NCI-H1092 (cell line): ENCODE measurements at places on chromosomes 11 and 22.

GRCh38 chr22:37020192-37020479 is 594 bp downstream of the MPST start:
- no peak for DNase-seq

DNA sequence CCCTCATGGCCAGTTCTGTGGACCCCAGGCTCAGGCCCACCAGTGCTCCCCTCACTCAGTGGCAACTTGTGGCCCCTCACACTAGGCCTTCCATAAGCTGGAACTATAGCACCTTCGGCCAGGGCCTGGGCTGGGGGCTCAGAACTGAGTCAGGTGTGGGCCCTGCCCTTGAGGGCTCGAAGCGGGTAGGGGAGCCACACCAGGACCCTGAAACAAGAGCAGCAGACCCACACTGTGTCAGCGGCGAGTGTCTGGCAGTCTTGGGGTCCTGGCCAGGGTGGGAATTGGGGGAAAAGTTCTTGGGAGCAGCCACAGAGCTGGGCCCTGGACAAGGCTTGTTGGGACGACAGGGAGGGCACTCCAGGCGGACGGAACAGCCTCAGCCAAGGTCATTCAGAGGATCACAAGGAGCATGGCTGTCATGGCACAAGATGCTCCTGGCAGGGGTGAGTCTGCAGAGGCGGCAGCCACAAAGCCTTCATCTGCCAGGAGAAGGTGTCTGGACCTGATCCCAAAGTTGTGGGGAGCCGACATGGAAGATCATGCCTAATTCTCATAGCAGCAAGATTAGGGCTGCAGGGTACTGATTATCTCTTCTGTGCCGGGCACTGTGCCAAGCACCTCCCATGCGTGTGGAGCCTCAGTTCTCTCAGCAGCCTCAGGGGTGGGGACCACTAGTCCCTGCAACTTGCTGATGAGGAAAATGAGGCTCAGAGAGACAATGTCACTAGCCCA is 50.7 kb downstream of the SHISAL1 start:
- DNase-seq = no peak

GRCh38 chr22:46378426-46379065 is 43.0 kb downstream of the TRMU start:
- no peak for DNase-seq

GRCh38 chr11:63961608-63962412 is 12.6 kb upstream of the COX8A start:
- peak; percentile 27 for DNase-seq

DNA sequence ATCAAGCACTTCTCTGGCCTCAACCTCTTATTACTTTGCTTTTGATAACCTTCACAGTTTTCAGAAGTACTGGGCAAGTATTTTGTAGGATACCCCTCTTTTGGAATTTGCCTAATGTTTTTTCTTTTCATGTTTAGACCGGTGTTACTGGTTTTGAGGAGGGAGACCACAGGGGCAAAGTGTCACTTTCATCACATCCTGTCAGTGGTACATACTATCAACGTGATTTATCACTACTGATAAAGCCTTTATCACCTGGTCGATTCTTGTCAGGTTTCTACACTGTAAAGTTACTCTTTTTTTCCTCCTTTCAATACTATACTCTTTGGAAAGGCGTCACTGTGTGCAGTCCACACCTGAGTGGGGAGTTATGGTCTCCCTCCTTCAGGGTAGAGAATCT is 26.7 kb downstream of the QSER1 start:
- no peak for DNase-seq

GRCh38 chr11:86934582-86934900 is 20.7 kb downstream of the FZD4 start:
- DNase-seq = no peak

DNA sequence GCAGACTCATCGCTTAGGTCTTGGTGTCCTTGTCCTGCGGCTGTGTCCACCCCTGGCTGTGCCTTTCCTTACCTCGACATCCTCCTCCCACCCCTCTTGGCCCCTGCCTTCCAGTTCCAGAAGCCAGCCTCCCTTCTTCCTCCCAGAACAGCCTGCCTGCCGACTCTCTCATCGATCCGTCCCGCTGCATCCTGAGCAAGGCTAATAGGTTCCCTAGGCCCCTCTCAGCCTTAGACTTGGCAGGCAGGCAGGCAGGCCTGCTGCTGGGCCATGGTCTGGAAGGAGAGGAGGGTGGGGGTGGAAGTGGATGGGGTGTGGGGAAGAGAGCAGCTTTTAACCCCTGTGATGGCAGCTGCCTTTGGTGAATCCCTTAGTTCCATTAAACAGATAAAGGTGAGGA is 196.7 kb upstream of the TBCEL start:
- DNase-seq = no peak

DNA sequence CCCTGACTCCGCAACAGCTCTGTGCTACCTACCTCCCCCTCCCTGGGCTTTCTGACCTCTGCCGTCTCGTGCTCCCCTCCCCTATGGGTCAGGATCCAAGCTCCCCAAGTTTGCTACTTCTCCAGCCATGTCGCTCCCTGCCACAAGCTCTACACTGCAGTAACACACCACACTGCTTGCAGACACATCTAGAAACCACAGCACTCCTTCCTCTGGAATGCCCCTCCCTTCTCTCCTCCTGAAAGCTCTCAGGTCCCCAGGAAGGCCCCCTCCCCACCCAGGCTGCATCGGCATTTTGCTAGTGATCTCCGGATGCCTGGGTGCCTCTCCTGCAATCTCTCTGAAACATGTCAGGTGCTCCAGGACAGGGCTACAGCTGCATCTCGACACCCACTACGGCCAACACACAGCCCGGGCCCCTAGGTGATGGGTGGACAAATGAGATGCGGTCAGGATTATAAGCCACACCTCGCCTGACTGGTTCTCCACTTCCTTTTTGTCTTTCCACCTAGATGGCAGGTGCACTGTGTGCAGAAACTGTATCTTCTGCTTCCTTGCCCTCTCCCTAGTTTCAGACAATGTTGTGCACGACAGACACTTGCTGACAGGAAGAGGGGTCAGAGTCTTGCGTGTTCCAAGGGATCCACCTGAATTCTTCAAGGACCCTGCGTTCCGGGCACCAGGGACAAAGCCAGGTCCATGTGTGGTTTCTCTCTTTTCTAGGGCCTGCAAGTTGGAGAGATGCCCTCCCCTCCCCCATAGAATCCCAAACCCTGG is 22.9 kb downstream of the RPUSD4 start:
- no peak for DNase-seq

DNA sequence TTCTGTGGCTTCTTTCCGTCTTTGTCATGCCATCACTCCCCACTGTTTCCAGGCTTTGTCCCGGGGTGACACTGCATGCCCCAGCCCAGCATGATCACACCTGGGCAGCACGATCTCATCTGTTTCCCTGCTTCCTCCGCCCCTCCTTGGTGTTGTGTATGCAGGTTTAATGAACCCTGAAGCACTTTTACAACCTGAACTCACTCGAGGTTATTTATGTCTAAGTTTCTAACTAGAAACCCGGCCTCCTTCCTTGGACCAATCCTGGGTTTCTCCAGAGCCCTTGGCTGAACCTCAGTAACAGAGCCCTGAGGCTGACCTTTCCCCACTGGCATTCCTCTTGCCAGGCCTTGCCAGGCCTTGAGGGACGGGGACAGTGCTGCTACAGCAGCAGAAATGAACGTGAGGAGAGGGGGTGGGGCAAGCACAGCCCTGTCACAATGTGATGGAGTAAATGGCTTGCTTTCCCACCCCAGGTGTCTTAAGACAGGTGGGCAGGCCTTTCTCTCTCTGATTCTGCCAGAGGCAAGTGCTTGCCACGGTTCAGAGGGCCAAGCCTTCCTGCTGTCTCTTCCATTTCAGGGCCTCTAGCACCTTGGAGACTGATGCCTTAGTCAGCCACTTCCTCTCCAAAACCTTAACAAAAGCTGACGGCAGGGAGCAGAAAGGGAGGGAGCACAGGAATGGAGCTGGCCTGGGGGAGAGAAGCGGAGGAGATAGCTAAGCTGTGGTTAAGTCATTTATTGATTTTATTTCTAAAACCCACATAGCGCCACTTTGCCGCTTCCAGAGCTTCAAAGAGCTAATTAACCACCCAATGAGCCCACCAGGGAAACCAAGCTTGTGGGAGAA is 3.1 kb upstream of the PYGM start:
- DNase-seq = no peak
